ENCODE measurements at places on chromosomes 5 and 9.
A peak's percentile ranks its signal among the peaks of the same experiment; 100 is the strongest.

DNA sequence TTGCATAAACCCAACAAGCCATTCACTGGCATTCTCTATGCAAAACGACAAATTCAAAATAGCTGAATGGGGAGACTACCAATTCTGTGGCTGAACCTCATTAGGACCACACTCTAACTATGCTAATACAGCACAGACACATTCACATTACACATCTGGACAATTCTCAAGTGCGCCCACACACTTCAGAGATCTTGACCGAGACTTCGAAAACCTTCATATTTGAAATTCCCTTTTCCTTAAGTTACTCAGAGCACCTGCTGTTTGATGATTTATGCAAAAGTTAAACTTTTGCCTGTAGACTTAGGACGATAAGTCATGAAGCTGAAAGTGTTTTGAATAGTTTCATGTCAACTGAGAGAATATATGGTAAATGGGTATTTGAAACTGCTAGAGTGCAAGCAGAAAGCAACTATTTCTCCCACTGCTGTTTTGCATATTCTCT is 111.9 kb downstream of the FBN2 start:
- no peak for DNase-seq

GRCh38 chr9:126096340-126096739 is 230.3 kb upstream of the MVB12B start:
- no peak for DNase-seq

DNA sequence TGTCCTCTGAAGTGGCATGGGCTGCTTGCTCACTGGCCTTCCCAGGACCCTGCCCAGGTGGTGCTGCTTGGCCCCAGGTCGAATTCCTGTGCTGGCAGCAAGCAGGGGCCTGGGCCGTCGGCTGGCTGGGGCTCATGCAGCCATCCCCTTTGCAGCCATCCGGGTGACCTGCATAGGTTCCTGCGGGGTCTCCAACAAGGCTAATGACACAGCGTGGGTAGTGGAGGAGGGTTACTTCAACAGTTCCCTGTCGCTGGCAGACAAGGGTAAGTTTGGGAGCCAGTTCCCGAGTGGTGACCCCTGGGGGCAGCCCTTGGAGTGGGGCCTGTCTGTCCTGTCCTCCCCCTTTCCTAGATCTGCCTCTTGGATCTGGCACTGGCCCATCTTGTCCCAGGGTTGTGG is 6.1 kb upstream of the EHMT1 start:
- no peak for DNase-seq

GRCh38 chr5:154475591-154476353 is 2.3 kb downstream of the HAND1 start:
- no peak for DNase-seq

DNA sequence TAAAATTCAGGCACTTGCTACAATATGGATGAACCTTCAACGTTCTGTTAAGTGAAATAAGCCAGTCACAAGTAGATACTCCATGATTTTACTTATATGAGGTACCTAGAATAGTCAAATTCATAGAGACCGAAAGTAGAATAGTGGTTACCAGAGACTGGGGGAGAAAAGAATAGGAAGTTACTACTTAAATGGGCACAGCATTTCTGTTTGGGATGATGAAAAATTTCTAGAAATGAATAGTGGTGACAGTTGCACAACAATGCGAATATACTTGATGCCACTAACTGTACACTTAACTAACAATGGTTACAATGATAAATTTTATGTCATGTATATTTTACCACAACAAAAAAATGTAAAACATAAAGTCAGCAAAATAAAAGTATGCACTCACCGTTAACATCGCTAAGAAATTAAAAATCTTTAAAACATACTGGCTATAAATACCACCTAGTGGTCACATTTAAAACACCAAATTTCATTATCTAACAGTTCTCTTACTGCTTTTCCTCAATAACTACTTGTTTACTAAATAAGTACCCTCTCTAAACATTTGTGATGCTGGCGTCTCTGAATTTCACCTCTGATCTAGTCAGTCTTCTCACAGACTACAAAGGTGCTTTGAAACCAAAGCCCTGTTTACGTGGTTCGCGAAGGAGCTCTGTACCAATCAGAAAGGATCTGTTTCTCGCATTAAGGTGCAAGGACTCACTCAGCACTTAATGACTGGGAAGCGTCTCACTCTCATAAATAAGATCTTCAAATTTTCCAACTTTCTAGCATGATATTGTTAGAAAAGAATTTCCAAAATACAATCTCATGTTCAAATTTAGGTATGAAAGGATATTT is 22.7 kb downstream of the KIF3A start:
- DNase-seq: peak; percentile 13

DNA sequence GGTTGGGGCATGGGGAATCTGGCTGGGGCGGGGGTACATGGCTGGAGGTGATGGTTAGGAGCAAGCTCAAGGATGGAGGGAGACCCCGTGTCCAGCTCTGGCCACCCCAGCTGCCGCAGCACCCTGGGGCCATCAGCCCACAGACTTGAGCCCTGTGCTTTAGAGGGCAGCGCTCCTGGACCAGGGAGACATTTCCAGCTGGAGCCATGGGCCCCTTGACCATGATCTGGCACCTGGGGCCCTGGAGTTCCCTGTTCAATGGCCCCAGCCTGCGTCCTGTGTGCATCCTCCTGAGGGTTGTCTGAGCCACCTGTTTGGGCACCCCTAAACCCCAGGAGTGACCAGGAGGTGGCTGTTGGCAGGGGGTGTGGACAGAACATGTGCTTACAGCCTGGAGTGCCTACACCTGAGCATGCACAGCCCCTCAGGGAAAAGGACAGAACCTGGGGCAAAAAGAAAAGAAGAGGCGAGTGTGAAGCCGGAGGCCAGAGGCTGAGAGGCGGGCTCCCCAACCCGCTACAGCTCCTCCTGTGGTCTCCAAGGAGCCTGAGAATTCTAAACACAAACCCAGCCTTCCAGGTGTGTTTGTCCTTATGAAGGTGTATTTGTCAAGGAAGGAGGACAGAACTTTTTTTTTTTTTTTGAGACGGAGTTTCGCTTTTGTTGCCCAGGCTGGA is 126.7 kb downstream of the C9orf50 start:
- no peak for DNase-seq
